Activated CD4-positive, alpha-beta T cell treated with anti-CD3 and anti-CD28 coated beads, Interleukin-2, amount 10 ng/mL, durations not matched to agents 7 days and 5 days (primary cell): ENCODE measurements at places on chromosomes 4 and X. TPM values are rescaled to one million over a fixed set of nuclear protein-coding genes. Genes with fewer than 3 reads are reported as not detected.
A peak's percentile ranks its signal among the peaks of the same experiment; 100 is the strongest.

DNA sequence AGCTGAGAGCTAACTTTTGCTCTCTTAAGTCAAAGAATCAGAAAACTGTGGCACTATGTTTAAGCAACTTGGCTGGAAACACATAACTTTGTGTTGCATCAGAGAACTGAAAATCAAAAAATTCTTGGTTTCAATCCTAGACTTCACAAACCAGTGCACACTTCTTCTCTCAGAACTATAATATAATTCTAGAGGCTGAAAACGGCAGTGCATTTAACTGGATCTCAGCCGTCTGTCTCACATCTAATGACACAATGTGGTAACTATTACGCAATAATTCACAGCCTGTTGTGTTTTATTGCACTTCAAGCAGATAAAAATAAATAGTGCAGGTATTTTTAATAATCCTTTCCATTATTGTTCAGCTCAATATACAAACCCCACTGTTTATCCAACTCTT is 260.6 kb upstream of the DIAPH2 start:
- no peak for DNase-seq

- DNase-seq, result no peak
These were observed 77.2 kb downstream of the SH3KBP1 start for GRCh38 chrX:19810006-19810774.

Gene BEND2
- total RNA-seq, result not detected

DNA sequence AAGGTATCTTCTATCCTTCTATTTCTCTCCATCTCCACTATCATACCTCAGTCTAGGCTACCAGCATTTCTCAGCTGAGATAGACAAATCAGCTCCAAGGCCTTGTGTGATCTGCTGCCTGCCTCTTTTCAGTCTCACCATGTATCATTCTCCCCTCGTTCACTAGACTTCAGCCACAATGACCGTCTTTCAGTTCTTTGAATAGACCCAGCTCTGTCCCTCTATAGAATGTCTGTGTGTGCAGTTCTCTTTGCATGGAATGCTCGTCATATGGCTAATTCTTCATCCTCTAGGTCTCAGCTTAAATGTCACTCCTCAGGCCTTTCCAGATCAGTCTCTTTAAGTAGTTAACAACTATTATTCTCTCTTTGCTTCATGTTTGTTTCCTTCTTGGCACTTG is 6.5 kb downstream of the IGBP1 start:
- no peak for DNase-seq

DNA sequence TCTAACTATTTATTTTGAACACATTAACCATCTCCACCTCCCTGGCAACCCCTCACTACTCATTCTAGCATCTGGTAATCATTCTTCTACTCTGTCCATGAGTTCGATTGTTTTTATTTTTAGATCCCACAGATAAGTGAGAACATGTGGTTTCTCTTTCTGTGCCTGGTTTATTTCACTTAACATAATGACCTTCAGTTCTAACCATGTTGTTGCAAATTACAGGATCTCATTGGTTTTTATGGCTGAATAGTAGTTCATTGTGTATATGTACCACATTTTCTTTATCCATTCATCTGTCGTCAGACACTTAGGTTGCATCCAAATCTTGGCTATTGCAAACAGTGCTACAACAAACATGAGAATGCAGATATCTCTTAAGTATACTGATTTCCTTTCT is 33.4 kb upstream of the FAM47B start:
- no peak for DNase-seq

Gene RNF150
- not detected for total RNA-seq

DNA sequence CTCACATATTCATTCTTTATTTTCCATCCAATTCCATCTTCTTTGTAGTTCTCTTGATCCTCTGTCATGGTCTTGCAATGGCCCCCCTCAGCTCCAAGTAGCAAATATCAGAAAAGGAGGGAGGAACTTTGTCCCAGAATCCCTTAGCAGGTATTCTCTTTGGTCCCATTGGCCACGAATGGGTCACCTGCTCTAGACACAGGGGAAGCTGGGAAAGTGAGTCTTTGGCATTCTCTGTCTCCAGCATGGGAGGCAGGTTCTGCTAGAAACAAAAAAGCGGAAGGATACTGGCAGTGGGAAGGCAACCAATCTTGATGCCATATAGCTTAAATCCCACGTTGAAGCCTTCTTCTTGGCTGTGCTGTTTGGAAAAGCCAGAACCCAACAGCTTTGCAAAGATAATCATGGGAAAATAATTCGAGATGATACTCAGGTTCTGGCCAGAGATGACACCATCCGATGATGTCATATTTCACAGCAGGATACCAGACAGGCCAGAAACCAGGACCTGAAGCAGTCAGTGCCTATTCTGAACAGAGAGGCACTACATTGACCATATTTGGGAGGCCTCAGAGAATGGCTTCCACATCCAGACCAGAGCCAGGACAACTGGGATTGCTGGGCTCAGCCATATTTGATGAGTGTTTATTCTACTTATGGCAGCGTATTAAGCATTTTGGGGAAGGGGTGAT is 110.4 kb upstream of the ATXN3L start:
- no peak for DNase-seq

DNA sequence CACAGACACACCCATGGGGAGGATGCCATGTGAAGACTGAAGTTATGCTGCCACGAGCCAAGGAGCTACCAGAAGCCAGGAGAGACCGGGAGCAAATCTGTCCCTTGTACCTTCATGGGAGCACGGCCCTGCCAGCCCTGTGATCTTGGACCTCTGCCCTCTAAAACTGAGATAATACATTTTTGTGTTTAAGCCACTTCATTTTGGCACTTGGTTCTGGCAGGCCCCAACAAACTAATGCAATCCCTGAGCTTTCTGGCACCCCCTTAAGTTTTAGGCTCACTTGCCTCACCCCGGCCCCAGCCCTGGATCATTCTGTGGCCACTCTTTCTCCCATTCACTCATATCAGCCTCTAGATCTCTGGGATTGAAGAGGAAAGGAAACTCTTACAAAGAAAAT is 35.4 kb downstream of the SEL1L3 start:
- no peak for DNase-seq

Gene TMPRSS11D
- total RNA-seq, result not detected

DNA sequence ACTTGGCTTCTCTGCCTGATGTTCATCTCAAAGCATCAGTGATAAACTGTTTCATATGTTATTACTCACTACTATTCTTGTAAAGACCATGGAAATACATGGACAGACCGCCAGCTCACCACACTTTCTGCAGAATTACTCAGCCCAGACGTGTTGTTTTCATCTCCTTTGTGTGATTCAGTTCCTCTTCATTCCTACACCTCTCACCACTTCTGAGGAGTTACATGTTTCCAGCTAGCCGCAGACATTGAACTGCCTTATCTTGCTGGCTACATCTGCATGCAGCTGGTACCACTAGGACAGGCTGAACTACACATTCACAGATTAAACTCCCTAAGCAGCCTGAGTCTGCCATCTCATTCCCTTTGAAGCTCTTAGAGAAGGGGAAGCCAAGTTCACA is 443.2 kb upstream of the FGF16 start:
- peak; percentile 22 for DNase-seq

- no peak for DNase-seq
These were observed 55.2 kb downstream of the CHST7 start for GRCh38 chrX:46628460-46629371.

Gene TRAM1L1
- not detected for total RNA-seq

- no peak for DNase-seq
These were observed 33.8 kb upstream of the SPANXN1 start for GRCh38 chrX:145213504-145213903.

DNA sequence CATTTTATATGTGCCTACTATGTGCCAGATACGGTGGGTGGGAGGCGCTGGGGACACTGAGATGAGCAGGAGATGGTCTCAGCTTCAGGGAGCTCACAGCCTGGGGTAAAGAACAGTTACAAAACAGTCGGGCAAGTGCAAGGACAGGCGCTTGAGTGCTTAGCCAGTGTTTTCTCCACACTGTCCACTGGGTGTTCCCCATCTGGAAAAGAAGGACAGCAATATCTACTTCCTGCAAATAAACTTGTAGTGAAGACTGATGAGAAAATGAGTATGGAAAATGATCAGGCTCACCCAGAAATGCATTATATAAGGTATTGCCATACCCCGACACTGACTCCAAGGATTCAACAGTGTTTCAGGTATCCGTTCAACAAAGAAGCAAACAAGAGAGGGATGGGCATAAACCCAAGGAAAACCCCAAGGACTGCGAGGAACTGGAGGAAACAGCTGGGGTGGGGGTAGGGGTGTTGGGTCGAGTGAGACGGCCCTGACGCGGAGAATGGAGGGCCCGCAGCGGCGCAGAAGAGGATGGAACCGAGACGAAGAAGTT is 835 bp downstream of the TMEM185A start:
- DNase-seq, result no peak
